HepG2 (cell line): ENCODE measurements at places on chromosomes 12 and 14. TPM values are rescaled to one million over a fixed set of nuclear protein-coding genes. Genes with fewer than 3 reads are reported as not detected.

Gene OR10P1
- polyA plus RNA-seq, result not detected in 2 replicates

- no peak for DNase-seq
These were observed 83.6 kb downstream of the BBS10 start for GRCh38 chr12:76264611-76265012.

GRCh38 chr12:85740186-85740585, 96.0 kb downstream of the RASSF9 start:
- DNase-seq, result no peak

DNA sequence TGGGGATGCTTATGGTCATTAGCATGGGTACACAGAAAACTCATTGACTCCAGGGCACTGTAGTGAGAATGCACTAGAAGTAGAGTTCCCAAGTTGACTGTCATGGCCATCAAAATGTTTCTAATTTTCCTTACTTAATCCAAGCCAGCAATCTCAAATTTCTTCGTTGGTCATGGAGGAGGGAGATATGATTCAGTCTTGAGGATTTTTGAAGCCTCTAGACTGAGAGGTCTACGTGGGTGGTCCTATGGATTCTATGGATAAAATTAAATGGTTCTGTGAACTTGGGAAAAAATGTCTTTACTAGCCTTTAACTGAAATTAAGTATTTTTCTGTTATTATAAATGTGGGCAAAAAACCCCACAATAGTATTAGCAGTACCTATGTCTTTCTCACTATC, 508.5 kb downstream of the FUT8 start:
- DNase-seq, result no peak

DNA sequence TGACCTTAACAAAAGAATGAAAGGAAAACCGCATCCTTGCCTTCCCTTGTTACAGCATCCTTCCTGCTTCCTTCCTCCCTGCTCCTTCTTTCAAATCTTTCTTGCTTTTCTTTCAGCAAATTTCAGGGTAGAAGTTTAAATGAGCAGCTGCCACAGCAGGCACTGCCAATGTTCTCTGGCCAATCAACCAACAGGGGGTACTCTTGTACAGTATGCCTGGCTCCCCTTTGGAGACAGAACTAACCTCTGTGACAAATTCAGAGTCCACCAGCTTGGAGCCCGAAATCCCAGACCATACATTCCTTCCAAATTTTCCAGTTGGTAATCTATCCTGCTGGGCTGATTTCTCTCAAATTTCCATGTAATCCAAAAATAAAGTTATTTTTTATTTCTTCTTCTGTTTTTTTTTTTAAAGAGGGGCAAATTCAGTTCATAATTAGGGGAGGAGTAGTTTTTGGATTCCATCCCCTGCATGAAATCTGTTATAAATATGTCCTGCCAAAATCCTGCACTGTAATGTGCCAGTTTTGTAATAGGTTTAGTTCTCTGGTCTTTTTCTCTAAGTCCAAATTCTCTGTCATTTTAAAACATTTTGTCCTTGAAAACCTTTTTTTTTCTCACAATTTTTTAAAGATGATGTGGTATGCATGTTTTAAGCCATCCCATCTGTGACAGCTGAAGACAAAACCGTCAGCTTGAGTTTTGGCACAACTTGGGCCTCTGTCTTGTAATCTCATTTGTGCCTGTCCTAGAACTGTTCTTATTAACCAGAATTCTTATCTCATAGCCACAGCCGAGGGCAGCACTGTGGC, 610.0 kb upstream of the LMO3 start:
- DNase-seq, result no peak

GRCh38 chr12:45256721-45257120, 40.8 kb downstream of the ANO6 start:
- DNase-seq, result no peak

Gene BICDL1
- 3.6 and 5.4 TPM in 2 replicates for polyA plus RNA-seq

DNA sequence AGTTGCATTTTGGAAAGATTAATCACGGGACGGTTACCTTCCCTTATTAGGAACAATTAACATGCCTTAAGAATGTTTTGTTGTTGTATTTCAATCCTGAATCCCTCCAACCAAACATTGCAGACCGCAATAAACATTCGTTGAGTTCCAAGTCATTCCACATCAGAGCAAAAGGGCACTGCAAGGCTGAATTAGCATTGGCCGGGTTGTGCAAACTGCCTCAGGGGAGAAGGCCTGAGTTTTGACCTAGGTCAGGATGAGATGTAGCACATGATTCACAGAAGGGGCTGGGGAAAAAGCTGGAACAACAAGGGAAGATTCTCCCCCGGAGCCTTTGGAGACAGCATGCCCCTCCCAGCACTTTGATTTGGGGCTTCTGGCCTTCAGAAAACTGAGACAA, 82.1 kb upstream of the BDKRB2 start:
- no peak for DNase-seq

Gene NPFF
- not detected in 2 replicates for polyA plus RNA-seq

Gene TAS2R9
- not detected in 2 replicates for polyA plus RNA-seq

- no peak for DNase-seq
These were observed 64.8 kb upstream of the TUNAR start for GRCh38 chr14:95811813-95812212.

- no peak for DNase-seq
These were observed 35.7 kb downstream of the NID2 start for GRCh38 chr14:52033101-52033642.

GRCh38 chr12:108704527-108704926, 26.8 kb downstream of the CORO1C start:
- no peak for DNase-seq

DNA sequence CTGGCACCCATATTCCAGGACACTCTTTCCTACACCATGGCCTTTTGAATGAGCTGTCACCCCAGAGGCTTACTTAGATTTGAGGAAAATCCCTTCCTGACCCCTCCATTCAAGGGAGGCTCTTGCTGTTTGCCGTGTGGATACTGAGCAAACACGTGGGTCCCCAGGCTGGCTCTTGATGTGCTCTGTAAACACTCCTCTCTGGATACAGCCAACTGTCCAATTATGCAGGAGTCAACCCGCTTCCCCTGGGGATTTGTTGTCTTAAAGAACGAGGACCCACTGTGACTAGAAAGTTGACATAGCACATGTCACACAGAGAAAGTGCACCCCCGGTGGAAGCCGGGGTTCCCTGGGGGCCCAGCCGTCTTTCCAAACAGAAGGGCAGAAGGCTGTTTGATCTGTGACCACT, 75.8 kb upstream of the CEP83 start:
- DNase-seq, result peak; percentile 67

Gene TOX4
- 147 and 163 TPM in 2 replicates for polyA plus RNA-seq
